ENCODE measurements at places on chromosomes 2 and 18.

DNA sequence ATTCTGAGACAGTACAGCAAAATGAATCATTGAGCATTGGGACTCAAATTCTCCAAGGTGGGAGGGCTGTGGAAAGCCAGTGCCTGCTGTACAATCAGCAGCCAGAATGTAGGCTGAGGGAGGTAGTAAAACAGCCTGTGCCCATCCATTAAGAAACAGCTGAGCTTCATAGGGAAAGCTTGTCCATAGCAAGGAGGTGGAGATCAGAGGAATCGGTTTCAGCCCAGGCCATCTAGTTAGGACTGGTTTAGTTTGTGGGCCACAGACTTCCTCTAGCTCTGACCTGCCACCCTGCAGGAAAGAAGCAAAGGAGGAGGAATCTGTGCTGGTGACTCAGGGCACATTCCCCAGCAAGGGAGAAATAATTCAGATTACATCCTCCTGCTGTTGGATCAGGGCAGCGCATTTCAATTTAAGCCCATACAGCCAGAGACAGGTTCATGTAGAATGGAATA, 333.4 kb downstream of the SETBP1 start:
- no peak for DNase-seq

- no peak for DNase-seq
Observed at GRCh38 chr2:233265899-233266431, 14.5 kb downstream of the ATG16L1 start.

GRCh38 chr2:180240774-180241173, 233.7 kb upstream of the CWC22 start:
- DNase-seq: no peak

GRCh38 chr2:112907001-112907949, 3.7 kb upstream of the IL37 start:
- DNase-seq: no peak

- DNase-seq: peak; percentile 57
Observed at GRCh38 chr2:3462493-3463104, 56.7 kb downstream of the ADI1 start.

- DNase-seq: no peak
Observed at GRCh38 chr2:180360283-180360618, 353.2 kb upstream of the CWC22 start.

DNA sequence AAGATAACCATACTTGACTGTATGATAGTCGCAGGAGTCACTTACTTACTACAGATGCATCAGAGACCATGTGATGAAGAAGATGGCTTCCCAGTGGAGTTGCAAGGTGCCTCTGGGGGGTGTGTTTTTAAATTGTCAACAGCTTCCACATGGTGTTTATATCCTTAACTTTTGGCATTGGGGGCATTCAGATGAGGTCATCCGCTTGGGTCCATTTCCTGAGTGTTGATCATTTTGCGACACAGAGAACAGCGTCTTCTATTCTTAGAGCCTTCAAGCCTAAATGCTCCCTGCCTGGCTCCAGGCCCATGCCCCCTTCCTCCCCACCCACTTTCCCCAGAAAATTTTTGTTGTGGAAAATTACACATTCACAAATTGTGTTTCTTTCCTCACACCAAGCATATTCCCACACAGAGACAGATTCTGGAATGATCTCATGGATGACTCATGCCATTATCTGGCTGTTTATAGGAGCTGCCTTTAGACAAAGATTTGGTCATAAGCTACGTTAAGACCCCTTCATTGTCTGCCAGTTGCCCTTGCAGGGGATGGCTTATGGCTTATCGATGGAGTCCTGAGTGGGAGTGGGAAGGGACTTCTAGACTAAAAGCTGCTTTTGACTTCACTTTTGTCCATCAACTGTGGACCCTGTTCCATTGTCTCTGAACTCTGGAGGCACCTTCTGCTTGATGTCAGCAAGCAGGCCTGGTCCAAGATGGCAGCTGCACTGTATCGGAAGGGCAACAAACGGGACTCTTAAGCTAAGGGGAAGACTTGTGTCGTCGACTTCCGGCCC, 91.8 kb downstream of the CABLES1 start:
- DNase-seq: no peak

DNA sequence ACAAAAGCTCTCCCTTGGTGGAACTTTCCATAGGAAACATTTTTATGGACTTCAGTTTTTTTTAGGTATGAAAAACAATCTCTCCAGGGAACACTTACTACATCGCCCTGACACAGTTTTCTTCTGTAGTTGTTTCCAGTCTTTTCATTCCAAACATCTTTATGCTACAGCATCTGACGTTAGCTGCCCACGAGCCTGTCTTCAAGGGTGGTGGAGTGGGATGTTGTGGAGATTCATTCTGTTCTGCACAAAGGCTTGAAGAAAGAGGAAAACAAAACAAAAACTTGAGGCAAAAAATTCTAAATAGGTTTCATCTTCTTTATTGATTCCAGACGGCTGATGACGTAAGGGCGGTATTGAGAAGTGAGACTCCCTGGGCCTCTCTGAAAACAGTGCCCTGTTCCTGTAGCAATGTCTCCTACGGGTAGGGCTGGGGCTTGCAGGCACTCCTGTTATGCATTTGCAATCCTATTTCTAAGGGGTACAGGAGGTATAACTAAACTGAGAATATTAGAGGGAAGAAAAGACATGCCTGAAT, 375.0 kb downstream of the RNF144A start:
- no peak for DNase-seq

- DNase-seq: no peak
Observed at GRCh38 chr18:47264308-47264700, 12.8 kb upstream of the SKOR2 start.

DNA sequence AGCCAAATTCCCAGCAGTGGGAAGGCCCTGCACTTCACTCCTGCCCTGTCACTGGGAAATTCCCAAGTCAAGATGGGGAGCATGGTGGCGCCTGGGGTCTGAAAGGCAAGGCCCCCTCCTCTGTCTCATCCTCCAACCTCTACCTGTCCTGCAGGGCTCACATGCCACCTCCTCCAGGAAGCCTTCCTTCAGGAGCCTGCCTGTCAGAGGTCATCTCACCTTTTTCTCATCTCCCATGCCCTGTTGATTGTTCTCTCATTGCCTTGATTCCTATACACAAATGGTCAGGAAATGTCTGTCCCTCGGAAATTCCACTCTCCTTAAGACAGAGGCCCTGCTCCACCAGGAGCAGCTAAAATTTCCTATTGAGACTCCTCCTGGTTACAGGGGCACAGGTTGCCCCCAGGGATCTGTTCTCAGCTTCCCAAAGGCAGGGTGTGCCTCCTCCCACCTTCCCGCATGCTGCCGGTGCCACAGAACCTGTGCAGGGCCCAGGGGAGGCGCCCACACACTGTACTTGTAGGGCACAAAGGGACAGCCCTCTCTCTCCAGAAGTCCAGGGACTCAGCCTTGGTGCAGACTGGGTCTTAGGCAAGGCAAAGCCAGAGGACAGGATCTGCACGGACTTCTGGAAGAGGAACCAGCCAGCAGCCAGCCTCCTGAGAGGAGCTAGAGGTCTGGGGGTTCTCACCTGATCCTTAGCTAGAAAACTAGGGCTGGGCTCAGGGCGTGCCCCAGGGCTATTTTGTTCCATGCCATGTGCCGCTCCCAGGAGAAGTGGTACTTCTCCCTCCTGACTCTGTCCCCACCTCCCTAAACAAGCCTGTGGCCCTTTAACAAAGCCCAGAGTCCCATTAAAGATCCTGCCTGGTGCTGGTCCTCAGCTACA, 12.9 kb downstream of the HES6 start:
- DNase-seq: no peak

DNA sequence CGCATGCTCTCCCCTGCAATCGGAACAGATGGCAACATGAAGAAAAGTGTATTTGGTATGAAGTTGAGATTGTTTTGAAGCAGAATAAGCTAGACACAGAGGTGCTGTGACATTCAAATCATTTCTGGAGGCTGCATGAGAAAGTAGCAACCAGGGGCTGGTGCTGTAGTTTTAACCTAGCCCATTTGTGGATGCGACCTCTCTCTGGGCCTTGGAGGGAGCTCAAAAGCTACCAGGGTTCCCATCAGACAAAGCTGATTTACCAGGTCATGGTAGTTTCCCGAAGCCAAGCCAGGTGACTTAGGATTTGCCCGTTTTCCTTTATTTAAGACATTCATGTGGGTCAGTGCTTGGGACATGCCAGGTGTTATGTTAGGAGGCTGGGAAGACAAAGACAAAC, 77.5 kb downstream of the CIB4 start:
- no peak for DNase-seq

GRCh38 chr2:11715987-11716652, 30.3 kb upstream of the LPIN1 start:
- no peak for DNase-seq

- DNase-seq: no peak
Observed at GRCh38 chr2:96251721-96252292, 14.0 kb downstream of the TMEM127 start.

DNA sequence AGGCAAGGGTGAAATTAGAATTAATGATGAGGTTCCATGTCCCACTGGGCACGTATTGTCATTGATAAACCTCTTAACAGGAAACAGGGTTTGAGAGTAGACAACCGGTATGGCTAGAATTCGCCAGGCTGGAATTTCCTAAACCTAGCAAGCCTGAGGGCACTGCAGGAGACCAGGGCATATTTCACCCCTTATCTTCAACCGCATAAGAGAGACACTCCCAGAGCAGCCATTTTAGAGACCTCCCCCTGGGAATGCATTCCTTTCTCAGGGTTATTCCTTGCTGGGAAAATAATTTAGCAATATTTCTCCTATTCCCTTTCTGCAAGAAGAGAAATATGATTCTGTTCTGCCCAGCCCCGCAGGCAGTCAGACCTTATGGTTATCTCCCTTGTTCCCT, 334.6 kb upstream of the LYPD1 start:
- DNase-seq: no peak

DNA sequence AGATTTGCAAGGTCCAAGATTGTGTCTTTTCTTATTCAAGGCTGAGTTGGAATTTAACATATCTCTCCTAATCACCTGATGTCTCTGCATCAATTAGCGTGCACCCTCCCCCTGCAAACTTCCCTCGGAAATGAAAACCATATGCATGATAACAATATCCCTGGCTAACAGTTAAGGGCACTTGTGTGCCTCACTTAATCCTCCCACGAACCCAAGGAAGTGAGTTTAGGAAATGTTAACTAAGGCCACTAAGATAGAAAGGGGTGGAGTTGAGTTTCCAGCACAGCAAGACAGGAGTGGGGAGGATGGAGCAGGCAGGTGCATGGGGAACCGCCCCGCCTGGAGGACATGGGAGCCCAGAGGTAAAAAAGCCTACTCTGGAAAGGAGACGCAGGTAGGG, 52.4 kb upstream of the PTMA start:
- no peak for DNase-seq

GRCh38 chr2:49189512-49190225, 35.4 kb upstream of the FSHR start:
- no peak for DNase-seq

DNA sequence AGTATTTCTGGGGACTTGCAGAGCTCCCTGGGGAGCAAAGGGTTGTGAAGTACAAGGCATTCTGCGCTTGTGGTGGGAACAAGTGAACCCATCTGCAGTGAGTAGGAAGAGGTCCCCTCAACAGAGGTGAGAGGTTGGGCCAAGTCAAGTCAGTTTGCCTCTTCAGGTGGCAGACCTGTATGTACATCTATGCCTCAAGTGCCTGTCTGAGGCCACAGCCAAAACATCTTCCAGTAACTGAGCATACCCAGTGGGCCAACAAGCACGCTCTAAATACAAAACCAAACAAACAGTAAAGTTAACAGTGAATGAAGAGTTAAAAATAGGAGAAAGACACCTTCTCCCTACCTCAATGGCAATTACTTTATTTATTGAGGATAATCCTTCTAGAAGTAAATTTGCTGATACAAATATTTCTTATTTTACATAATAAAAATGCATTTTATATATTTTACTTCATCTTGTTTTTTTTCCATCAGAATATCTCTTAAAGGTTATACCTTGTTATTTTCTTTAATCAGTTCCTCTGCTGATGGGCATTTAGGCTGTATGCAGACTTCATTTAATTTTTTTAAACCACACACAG, 2.5 kb downstream of the GYPC start:
- DNase-seq: no peak

DNA sequence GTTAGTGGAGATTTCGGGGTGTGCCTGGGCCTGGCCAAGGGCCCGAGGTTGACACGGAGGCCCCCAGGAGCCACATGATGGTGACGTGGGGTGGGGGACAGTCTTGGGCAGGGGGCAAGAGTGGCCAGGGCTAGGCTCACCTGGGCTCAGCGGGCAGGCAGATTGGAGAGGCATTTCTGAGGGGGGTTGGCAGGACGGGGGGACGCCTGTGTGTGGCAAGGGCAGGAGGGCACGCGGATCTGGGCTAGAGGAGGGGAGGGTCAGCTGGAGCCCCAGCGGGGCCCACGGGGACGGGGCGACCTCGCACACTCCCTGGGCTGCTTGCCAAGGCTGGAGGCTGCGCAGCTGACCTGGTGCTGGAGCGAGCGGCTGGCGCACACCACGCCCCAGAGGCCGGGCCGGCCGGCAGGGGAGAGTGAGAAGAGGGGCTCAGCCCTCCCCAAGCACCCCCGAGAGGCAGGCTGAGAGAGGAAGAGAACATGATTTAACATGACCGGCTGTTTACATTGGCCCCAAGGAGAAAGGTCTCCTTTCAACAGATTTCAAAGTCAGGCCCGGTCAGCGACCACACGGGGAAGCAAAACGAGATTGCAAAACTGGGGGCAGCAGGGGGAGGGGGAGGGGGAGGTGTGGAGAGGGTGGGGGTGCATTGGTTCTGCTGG, 38.0 kb upstream of the SNED1 start:
- peak; percentile 86 for DNase-seq

GRCh38 chr18:26307161-26307773, 81.0 kb downstream of the TAF4B start:
- DNase-seq: no peak

- DNase-seq: no peak
Observed at GRCh38 chr2:256094-256493, 7.7 kb downstream of the SH3YL1 start.

GRCh38 chr2:210551001-210551400, 5.4 kb upstream of the CPS1 start:
- no peak for DNase-seq

GRCh38 chr2:49037197-49037596, 117.1 kb downstream of the FSHR start:
- DNase-seq: no peak

- DNase-seq: no peak
Observed at GRCh38 chr2:105969552-105969951, 224.5 kb downstream of the UXS1 start.

- DNase-seq: no peak
Observed at GRCh38 chr2:148971547-148971946, 67.0 kb upstream of the LYPD6B start.

- DNase-seq: no peak
Observed at GRCh38 chr18:21834299-21834660, 93.7 kb downstream of the MIB1 start.

DNA sequence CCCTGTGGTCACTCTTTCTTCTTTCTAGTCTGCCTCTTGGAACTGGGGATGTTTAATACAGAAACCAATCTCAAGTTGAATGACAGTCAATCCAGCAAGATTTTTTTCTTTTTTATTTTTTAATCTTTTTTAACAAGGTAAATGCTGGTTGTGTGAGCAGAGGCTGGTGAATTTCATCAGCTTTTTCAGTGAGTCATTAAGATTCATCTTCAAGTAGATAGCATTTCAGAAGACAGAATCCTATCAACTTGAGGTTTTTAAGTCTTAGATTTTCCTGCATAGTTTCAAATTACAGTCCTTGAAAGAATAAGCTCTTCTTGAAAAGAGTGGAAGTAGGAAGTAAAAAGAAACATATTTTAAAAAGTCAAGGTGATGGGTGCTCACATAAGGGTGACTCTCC, 12.4 kb downstream of the SLC8A1 start:
- DNase-seq: no peak

Data from sciatic nerve (tissue), 2 donors.